ENCODE measurements at places on chromosomes 16 and 17.

- DNase-seq = no peak
These were observed 17.2 kb downstream of the NT5M start for GRCh38 chr17:17320188-17320910.

GRCh38 chr16:85637808-85638647, 24.9 kb downstream of the GSE1 start:
- no peak for DNase-seq

- DNase-seq = no peak
These were observed 8.2 kb downstream of the SPAG7 start for GRCh38 chr17:4959261-4959965.

DNA sequence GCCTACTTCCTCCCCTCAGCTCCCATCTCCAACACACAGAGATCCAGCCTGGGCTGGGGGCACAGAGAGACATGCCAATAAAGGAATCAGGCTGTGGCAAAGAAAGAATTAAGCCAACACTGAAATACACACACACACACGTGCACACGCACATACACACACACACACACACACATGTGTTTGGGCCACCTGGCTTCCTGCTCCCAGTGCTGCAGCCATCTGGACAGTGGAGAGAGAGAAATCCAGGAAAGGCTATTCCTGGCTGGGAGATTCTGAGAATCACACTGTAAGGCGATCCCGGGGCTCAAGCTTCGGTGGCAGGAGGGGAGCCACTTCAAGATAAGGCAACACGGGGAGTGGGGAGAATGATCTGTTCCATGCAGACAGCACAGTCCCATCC, 72.4 kb downstream of the NOG start:
- no peak for DNase-seq

DNA sequence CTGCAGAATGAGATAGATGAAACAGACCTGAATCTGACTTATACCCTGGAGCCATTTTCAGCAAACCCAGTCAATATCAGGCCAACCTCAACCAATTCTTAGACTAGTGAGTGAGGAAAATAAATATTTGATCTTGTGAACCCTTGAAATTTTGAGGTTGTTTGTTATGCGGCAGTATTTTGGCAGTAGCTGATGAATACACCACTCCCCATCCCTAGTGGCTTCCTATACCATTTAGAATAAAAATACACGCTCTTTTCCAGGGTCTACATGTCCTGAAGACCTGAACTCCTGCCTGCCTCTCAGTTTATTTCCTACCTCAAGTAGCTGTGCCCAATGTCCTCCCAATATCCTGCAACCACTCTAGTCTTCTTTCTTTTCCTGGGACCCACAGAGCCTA, 647.3 kb downstream of the WWOX start:
- no peak for DNase-seq

DNA sequence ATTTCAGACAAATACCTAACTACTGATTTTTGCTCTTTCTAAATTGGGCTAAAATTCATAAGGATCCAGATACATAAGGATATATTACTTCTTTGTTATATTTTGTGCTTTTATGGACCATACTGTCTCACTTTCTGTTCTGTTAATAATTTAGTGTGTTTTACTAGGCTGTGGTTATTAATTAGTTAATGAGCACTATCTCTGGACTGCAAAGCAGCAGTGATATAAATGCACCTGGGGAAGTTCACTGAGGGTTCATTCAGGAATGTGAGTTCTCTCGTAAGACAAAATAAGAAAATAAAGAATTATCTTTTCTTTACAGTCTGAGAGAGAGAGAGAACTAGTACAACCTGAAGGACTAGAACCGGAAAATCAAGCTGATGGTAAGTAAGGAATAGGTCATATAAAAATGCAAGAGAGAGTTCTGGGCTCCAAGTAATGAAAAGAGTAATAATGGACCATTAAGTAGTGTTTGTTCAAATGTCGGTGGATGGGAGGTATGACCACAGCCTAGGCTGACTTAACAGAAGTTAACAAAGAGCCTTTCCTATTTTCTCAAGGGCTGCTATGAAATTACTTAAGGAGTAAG, 55.6 kb downstream of the IKZF3 start:
- no peak for DNase-seq

DNA sequence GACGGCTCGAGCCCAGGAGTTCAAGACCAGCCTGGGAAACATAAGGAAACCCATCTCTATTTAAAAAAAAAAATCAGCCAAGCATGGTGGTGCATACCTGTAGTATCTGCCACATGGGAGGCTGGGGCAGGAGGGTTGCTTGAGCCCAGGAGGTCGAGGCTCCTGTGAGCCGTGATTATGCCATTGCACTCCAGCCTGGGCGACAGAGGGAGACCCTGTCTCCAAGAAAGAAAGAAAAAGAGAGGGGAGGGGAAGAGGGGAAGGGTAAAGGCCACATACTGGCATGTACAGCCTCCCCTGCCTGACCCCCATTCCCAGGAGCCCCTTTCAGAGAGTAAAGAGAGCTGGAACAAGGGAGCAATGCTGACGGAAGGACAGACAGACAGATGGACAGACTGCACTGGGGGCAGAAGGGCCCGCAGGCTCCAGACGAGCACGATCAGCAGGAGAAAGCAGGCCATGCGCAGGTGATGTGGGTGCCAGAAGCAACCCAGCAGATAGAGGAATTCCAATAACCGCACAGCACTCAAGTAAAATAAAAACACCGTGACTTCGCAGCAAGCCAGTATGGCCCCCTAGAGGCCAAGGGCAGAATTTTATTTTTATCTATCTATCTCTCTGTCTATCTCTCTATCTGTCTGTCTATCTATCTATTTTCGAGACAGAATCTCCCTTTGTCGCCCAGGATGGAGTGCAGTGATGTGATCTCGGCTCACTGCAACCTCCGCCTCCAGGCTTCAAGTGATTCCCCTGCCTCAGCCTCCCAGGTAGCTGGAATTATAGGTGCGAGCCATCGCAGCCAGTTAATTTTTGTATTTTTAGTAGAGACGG, 27.1 kb upstream of the SNN start:
- no peak for DNase-seq

DNA sequence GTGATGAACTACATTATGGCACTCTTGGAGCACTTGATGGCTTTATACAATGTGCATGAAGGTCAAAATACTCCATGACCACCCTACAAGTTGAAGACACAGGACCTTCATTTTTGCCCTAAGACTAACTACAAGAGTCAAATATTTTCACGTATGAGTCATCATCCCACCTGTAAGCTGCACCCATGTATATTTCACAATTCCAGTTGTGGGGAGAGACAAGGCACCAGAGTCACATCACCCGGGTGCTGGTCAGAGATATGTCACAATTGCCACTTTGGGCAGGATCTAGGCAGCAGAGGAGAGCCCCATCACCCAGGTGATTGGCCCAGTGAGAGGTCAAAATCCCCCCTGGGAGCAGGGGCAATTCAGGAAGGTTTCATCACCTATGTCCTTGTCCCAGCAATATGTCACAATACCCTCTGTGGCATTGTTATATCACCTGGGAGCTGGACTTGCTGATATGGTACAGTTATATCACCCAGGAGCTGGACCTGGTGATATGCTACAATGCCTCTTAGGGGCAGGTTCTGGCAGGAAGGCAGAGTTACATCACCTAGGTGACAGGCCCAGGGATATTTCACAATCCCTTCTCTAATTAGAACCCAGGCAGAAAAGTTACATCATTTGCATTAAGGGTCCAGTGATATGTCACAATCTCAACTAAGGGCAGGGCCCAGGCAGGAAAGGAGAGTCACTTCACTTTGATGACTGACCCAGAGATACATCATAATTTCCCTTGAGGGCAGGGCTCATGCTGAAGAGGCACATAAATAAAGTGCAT, 1839.2 kb downstream of the TP53TG3F start:
- DNase-seq = no peak

DNA sequence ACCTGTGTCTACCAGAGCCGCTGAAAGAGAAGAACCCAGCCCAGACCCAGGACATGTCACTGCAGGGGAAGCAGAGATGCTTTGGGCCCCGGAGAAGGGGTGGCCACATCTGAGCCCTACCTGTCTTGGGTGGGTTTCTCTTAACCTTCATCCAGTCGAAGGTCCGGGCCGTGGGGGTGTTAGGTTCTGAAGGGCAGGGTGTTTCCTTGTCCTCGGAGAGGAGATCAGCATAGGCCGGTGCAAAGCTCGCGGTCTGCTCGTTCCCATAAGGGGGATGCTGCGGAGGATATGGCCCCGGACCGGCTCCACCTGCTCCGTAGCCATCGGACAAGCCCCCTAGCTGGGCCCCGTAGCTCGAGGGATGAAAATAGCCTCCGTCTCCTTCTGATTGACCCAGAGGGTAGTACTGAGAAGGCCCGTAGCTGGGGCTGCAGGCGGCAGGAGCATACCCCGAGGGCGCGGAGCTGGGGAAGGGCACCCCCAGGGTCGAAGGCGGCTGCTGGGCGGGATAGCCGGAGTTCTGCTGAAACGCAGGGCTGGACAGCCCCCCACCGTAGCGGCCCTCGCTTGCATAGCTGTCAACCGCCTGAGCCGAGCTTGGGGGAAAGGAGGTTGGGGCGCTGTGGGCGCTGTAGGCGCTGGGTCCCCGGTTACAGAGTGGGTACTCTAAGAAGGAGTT, 464 bp downstream of the HOXB1 start:
- DNase-seq = no peak

- no peak for DNase-seq
These were observed 135.7 kb downstream of the ABCA8 start for GRCh38 chr17:68819465-68819864.

DNA sequence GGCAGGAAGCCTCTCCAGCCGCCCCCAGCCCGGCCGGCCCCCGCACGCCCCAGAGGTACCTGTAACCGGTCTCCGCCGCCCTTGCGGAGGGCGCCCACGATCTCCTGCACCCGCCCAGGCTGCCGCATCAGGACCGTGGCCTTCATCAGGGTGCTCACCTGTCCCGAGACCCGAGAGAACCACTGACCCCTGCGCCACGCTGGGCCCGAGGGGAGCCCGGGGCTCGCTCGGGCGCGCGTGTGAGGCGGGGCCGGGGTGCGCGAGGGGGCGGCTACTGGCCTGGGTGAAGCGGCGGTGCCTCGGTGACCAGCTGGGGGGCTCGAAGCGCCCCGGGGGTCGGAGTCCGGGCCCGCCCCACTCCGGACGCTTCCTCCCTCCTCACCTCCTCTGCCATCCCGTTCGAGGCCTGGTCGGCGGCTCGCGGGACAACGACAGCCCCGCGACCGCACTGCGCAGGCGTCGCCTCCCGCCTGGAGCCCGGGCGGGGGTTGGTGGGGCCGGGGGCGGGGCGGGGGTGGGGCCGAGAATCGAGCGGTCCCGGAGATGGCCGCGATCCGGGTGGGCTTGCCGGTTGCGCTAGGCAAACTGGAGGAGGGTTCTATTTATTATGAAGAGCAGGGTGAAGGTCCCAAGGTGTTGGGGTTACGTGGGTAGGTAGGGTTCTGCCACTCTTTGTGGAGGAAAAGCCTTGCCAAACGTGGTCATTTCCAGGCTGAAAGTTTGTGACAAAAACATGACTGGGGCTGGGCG, at the start of gene NT5C3B:
NT5C3B (minus strand) TSS at position 433 of the 750 bp plus-strand sequence; CDS start at position 394, 39 bp downstream.
- DNase-seq = peak; percentile 60

- no peak for DNase-seq
These were observed 521 bp downstream of the C16orf87 start for GRCh38 chr16:46830417-46830901.

- no peak for DNase-seq
These were observed 19.3 kb upstream of the ARHGAP44 start for GRCh38 chr17:12769981-12770380.

DNA sequence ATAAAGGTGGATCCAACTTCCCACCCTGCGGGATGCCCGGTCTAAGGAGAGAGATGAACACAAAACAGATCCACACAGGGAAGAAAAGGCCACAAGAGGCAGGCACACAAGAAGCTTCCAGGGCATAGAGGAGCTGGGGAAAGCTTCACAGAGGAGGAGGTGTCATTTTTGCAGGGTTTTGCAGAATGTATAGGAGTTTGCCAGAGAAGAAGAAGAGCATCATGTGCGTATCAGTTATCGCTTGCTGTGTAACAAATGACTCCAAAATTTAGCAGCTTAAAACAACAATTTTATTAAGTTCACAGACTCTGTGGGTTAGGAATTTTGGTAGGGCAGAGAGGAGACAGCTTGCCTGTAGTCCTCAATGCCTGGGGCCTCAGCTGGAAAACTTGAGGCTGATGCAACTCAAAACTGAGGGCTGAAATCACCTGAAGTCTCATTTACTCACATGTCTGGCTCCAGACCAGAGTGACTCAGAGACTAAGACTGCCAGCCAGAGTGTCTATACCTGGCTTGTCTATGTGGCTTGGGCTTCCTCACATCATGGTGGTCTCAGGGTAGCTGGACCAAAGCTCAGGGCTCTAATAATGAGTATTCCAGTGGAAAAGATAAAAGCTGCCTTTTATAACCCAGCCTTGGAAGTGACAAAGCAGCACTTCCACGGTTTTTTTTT, 33.9 kb upstream of the ZNF423 start:
- no peak for DNase-seq

DNA sequence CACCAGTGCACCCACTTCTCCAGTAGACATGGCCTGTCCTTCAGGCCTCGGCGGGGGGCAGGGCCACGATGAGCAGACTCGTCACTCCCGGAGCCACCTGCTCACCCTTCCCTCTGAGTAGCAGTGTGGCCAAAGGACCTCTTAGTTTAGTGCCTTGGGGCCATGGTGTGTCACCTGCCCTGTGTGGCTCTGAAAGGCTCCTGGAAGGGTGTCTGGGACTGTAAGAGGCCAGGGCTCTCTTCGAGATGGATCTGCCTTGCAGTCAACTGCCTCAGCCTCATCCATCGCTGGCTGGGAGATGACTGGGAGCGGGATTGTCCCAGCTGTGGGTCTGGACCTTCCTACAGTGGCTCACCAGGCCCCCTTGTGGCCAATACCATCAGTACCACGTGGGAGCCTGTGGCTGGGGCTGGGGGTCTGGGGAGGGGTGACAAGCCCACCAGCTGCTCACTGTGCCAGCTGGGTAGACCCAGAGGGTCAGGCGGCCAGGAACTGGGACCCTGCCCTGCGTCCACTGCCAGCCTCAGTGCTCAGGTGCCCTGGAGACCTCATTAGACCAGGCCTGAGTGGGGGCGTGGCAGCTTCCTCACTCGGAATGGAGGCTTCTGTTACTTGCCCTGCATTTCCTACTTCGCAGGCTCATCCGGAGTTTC, 133.4 kb downstream of the OR1D5 start:
- DNase-seq = peak; percentile 15

DNA sequence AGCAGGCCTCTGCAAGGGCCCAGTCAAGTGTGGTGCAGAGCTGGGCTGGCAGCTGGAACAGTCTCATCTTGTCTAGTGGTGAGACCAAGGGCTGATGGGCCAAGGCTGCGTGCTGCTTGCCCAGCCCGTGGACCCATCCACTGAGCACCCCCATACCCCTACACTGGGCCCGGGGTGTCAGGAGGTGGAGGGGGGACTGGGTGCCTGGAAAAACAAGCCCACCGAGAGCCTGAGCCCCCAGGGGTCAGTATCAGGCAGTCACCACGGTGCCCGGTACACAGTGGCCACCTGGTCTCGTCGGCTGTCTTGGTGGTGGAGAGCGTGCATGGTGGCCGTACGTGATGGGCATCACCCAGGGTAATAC, 238.3 kb downstream of the SEC14L1 start:
- no peak for DNase-seq

All from stimulated activated CD4-positive, alpha-beta T cell treated with anti-CD3 and anti-CD28 coated beads, Interleukin-1b, Interleukin-23, amount 100 ng/mL, for 4 hours (primary cell).